ENCODE measurements at places on chromosomes 5 and 9.
A peak's percentile ranks its signal among the peaks of the same experiment; 100 is the strongest.

- no peak for DNase-seq
Observed at GRCh38 chr9:36592801-36593583, 20.3 kb downstream of the MELK start.

DNA sequence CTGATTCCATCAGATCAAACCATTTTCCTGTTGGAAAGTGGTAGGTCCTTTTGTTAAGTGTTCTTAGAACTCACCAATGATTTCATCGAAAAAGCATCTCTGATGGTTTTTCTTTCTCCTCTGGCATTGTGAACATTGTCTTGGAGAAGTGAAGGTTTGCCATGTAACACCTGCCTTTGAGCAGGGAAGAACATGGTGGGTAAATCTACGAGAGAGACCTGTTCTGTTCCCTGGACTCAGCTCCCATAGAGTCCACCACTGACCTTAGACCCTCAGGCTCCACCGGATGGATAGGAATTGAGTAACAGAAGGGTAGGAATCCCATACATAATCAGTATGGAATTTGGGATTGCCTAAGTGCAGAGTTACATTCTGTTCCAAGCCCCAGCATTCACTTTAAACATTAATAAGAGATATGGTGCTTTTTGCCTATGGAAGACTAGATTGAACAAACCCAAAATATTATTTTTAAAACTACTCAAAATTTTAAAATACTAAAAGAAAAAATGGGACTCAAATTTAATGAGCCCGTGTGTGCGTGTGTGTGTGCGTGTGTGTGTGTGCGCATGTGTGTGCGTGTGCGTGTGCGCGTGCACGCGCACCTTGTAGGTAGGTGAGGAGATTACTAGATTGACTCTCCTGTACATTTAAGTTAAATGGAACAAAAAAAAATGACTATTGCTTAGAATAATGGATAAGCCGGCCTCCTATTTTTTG is 92.0 kb downstream of the C9orf152 start:
- no peak for DNase-seq

DNA sequence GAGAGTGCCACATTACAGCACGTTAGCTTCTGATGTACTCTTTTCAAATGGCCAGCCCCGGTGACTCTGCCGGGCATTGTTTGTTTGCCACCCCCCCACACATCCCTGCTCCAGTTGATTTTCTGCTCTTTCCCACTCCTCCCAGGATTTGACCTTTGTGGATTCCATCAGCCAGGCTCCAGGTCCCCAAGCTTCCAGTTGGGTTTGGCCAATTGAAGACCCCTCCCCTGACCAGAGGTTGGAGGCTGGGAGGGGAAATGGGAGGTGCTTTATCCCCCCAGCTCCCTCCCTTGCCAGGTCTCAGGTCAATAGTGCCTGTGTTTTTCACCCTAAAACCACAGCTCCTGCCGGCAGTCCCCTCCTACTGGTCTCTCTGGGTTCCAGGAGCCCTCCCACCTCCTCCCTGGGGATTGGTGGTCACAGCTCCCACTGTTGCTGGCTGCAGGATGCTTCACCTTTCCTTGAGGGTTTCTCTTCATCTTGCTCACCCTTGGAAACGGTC is 34.9 kb downstream of the IRF1 start:
- no peak for DNase-seq

- DNase-seq = no peak
Observed at GRCh38 chr9:98329281-98329680, 73.8 kb upstream of the TBC1D2 start.

GRCh38 chr9:89604729-89605464 is at the start of gene GADD45G:
Gene GADD45G, plus strand, starts transcription at chr9:89605012. Its CDS starts 110 bp downstream, at chr9:89605122.
- DNase-seq = peak; percentile 79

All from activated T-helper 1 cell treated with anti-CD3 and anti-CD28 coated beads, Interleukin-2, amount 50 U/mL, for 16 hours (primary cell).